ENCODE measurements at places on chromosomes 11 and 22. TPM values are rescaled to one million over a fixed set of nuclear protein-coding genes. Genes with fewer than 3 reads are reported as not detected.

Gene NCAM1
- 21.7 TPM for total RNA-seq

DNA sequence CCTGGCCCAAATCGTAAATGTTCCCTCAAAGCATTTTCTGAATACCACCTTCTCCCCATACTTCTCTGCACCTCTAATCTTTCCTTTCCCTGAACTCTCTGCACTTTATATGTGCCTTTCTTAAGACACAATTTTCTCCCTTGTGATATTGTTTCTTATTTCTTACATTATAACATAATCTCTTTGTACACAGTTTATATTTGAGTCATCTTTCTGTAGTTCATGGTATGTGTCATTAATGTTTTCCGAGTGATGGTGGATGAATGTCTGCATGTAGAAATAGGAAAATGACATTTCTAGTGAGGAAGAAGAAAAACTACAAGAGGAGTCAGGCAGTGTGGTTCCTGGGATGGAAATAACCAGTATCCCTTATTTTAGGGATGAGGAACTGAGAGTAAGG lies 5.5 kb downstream of the ACRV1 start:
- no peak overlapping the region for H3K4me3 ChIP-seq
- no peaks in the 10 kb centered on the region for H3K27me3 ChIP-seq
- no peak for DNase-seq
- peaks cover 4% of the 10 kb centered on the region for H3K36me3 ChIP-seq
- H3K27ac ChIP-seq = no peak overlapping the region
- no peaks in the 10 kb centered on the region for H3K4me1 ChIP-seq

Gene MUC5B
- 0.48 TPM for total RNA-seq

GRCh38 chr11:10925149-10925926 lies 67.5 kb upstream of the ZBED5 start:
- DNase-seq = no peak
- H3K4me3 ChIP-seq = no peak overlapping the region
- no peaks in the 10 kb centered on the region for H3K36me3 ChIP-seq

Measured in type B pancreatic cell (in vitro differentiated cells).